ENCODE measurements at places on chromosomes 1 and 21. TPM values are rescaled to one million over a fixed set of nuclear protein-coding genes. Genes with fewer than 3 reads are reported as not detected.

DNA sequence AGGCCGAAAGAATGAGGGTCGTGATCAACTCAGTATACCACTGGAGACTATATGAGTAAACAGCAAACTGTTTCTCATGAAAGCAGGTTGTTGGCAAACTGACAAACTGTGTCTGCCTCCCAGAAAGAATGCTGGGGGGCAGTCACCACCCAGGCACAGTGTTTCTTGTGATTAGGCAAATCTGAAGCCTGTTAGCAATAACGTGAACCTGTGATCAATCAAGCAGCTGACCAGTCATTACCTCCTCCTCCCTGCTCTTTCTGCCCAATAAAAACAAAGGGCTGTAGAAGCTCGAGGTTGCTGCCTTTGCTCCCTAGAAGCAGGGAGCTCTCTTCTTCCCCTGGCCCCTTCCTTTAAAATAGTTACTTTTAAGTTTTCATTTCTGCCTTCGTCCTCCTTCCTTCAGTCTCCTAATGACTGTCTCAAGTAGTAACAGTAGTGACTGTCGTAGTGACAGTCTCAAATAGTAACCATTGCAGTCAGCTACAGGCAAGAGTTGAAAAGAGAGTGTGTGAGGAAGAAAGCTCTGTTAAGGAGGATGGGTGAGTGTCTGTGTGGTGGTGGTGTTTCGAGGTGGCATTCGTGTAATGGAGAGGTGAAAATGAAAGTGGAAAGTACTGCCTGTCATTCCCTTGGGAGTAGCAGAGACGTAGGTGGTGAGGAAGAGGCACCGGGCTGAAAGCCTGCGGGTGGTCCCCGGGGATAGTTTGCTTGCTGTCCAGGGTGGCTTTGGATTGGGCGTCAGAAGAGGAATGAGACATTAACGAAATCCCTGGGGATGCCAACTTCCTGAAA is 14.5 kb downstream of the HHAT start:
- DNase-seq, result no peak

GRCh38 chr1:64841330-64842065 is 96.6 kb downstream of the RAVER2 start:
- DNase-seq, result no peak

Gene PRAMEF4
- not detected for total RNA-seq

DNA sequence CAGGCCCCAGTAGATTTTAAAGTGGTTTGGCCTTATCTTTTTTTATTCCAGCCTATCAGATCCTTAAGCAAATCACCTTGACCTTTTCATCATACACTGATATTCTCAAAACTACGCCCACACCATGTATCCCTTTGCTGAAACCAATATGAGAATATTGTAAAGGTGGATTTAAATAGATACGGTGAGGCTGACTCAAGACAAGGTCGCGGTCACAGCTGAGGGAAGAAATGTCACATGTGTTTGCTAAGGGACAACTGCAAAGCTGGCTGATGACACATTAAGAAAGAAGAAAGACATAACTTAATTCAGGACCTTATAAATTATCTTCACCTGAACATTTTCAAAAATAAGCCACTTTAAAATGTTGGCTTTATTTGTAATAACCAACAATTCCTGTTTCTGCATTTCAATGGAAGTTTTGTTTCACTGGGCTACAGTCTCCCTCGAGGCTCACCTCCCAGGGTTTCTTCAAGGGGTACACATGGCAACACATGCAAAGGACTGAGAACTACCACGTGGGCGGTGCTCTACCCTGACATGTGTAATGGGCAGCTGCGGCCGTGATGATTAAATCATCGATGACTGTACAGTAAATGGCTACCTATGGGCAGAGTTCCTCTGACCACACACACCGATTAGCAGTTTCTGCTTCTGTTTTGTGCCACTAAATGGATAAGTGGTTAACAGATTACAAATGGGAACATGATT is 189.5 kb downstream of the SIPA1L2 start:
- no peak for DNase-seq

Gene VWA5B1
- not detected for total RNA-seq

Gene AKNAD1
- total RNA-seq, result 0.18 TPM

Gene S100A2
- total RNA-seq, result 3.6 TPM

Gene SYNC
- total RNA-seq, result 103 TPM

- peak; percentile 35 for DNase-seq
Observed at GRCh38 chr1:58898739-58899586, 115.1 kb upstream of the JUN start.

Gene PLEKHG5
- total RNA-seq, result 5.0 TPM

DNA sequence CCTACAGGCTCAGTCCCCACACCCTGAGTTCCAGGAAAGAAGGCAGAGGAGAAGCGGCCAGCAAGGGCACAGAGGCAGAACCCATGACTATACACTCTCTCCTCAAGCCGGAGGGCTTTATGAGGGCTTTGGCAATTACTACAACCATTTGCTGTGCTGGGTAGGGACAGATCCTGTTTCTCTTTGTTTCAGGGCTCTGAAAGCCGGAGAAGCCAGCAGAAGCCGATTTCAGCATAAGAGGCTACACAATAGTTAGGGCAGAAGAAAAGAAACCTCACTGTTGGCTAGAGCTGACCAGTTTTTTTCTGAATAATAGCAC is 13.9 kb downstream of the GPR3 start:
- no peak for DNase-seq

GRCh38 chr1:202107321-202107761 is 15.4 kb upstream of the GPR37L1 start:
- no peak for DNase-seq

Gene RGS18
- 0.18 TPM for total RNA-seq

- DNase-seq, result peak; percentile 92
Observed at GRCh38 chr1:25566730-25567341, 23.4 kb downstream of the LDLRAP1 start.

DNA sequence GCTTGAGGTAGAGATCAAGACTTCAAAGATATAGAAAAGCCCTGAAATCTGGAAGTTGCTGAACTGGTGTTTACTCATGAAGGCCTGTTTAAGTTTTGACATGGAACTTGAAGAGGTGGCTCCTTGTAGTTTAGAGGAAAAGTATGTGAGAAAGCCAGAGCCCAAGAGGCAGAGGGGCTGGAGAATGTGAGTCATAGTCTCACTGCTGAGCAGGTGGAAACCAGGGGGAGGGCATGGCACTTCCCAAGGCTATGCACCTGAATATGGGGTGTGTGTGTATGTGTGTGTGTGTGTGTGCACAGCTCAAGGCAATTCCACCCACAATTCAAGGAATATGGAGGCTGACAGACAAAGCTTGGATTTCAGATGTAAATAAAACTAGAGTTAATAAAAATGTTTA is 46.8 kb upstream of the C1orf198 start:
- DNase-seq, result peak; percentile 23

DNA sequence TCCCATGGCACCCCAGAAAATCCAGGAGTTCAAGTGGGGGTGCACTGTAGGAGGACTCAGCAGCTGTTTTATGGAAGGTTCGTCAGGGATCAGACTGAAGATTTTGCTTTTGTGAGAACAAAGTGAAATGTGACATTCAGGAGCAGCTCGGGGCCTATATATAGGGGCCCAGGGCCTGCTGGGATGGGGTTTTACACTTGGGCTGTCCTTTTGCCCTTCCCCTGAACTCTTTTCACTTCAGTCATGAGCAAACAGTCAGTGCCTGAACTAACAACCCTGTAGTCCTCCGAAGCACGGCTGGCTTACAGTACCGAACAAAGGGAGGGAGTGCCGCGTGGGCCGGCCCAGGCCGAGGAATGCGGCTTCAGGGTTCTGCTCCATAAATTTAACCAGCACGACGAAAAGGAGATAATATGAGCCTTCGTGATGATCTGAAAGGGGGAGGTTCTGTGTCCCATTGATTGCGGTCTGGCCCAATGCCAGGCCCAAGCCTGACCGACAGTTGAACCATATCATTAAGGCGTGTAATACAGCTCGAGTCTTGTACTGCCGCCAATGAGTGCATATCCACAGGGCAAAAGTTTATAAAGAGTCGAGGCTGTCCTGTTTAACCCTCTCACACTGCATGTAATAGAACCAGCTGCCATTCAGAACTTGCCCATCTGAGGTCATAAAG is 139.9 kb downstream of the DHRS3 start:
- peak; percentile 99 for DNase-seq

Gene TACSTD2
- total RNA-seq, result not detected

GRCh38 chr1:234696148-234696576 is 86.2 kb upstream of the IRF2BP2 start:
- DNase-seq, result no peak

- DNase-seq, result no peak
Observed at GRCh38 chr21:41043014-41043413, 124.9 kb upstream of the BACE2 start.

GRCh38 chr1:239810061-239810481 is 281.6 kb upstream of the FMN2 start:
- no peak for DNase-seq

- no peak for DNase-seq
Observed at GRCh38 chr1:173301507-173301906, 94.4 kb upstream of the TNFSF4 start.

GRCh38 chr1:228884615-228885566 is 149.6 kb downstream of the RHOU start:
- DNase-seq, result peak; percentile 53

- no peak for DNase-seq
Observed at GRCh38 chr1:167499664-167500101, 18.6 kb downstream of the CD247 start.

DNA sequence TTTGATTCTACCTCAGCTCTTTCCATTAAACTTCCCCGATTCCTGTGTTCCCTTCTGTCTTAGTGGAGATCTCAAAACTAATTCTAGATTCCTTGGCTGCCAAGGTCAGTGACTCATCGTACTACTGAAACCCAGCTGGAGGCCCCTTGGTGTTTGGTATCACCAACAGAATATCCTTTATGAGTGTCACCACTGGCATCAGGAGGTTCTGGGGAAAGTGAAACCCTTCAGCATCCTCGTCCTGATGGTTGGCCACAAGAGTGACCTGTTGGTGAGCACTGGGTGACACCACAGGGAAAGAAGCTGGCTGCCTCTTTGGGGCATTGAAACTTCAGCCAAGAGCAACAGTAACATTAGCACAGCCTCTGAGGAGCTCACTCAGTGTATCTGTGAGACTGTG is 9.6 kb downstream of the RAB42 start:
- DNase-seq, result peak; percentile 97
